Memory B cell (primary cell): ENCODE measurements at places on chromosomes 2 and 18.

- no peak for DNase-seq
These were observed 80.3 kb upstream of the SLC35G4 start for GRCh38 chr18:11529081-11529480.

GRCh38 chr2:100060875-100061274 lies 81.5 kb downstream of the AFF3 start:
- DNase-seq, result no peak

GRCh38 chr2:192887337-192887736 lies 692.6 kb upstream of the TMEFF2 start:
- no peak for DNase-seq

- no peak for DNase-seq
These were observed 43.6 kb upstream of the PTMA start for GRCh38 chr2:231664727-231665126.

GRCh38 chr2:26780203-26780760 lies 5.6 kb upstream of the CENPA start:
- no peak for DNase-seq

GRCh38 chr2:234172066-234172465 lies 121.6 kb downstream of the SPP2 start:
- no peak for DNase-seq

- DNase-seq, result no peak
These were observed 63.8 kb downstream of the RTP5 start for GRCh38 chr2:241933179-241933911.

- no peak for DNase-seq
These were observed 49.2 kb downstream of the MYOM1 start for GRCh38 chr18:3170441-3171161.

DNA sequence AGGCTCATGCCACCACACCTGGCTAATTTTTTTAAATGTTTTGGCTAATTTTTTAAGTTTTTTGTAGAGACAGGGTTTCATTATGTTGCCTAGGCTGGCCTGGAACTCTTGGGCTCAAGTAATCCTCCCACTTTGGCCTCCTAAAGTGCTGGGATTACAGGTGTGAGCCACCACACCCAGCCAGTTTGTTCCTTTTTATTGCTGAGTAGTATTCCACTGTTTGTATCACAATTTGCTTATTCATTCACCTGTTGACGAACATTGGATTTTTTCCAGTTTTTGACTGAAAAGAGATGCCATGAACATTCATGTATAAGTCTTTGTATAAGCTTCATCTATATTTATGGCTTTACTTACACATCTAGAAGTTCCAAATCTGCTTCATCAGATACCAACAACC lies 5.3 kb downstream of the SOS1 start:
- no peak for DNase-seq

DNA sequence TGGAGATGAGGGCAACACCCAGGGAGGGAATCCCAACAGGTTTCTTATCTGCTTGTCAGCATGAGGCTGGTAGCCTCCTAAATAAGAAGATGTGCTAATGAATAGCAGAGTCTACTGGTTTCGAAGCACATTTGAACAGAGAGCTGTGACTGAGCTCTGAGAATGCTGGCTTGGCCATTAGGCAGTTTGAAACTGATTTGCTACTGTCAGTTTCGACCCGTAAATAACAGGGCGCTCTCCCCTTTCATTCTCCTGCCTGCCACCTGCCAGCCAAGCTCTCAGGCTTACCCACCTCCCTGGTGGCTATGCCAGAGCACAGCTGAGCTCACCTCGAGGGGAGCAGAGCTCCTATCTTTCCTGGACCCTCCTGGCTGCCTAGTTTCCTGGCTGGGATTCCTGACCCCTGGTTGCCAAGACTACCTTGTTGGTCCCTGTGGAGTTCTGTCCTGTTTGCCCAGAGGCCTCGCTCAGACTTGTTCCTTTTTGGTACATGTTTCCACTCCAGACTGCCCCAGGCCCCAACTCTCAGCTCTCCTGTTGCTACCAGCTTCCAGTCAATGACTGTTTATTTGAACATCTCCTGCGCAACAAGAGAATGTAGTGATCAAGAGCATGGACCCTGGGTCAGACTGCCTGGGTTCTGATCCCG lies 102.3 kb upstream of the ALPP start:
- DNase-seq, result no peak
